Activated naive CD8-positive, alpha-beta T cell treated with anti-CD3 and anti-CD28 coated beads, Interleukin-2, amount 10 ng/mL, durations not matched to agents 7 days and 5 days (primary cell): ENCODE measurements at places on chromosomes 16 and 17. TPM values are rescaled to one million over a fixed set of nuclear protein-coding genes. Genes with fewer than 3 reads are reported as not detected.

- DNase-seq = peak; percentile 2
- no peaks in the 10 kb centered on the region for H3K27me3 ChIP-seq
- peaks cover 22% of the 10 kb centered on the region for H3K36me3 ChIP-seq
These were observed 51.5 kb downstream of the HIC1 start for GRCh38 chr17:2106308-2106955.

DNA sequence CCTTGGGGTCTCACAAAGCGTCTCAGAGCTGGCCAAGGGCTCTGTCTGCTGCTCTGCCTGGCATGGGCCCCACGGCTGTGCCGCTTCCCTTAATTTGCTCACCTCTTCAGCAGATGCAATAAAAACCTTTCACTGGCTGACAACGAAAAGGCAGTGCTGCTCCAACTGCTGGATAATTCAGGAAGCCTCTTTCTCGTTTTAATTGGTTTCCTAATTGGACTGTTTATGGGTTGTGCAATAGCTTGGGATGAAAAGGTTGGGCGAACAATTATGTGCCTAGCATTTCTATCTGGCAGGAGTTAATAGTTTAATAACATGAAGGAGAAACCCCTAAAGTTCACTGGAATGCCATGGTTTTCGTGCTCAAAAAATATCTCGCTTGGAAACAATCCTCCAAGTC is 234.1 kb upstream of the IRX5 start:
- no peaks in the 10 kb centered on the region for H3K36me3 ChIP-seq
- H3K4me3 ChIP-seq = no peak overlapping the region
- no peaks in the 10 kb centered on the region for H3K4me1 ChIP-seq
- no peaks in the 10 kb centered on the region for H3K27me3 ChIP-seq

DNA sequence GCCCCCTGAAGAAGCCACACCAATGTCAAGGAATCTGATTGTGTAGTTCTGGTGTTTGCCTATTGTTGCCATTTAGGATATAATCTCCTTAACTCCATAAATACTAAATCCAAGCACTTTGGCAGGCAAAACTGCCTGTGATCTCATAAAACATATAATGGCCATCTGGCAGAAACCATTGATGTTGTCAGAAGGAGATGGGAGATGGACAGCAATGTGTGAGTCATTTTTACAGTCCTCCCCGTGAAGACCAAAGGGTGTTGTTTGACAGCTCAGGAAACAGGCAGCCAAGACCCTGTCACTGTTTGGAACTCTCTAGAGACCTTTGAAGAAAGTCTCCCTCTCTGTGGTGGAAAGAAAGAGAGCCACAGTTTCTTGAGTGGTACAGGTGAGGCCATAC is 454.1 kb downstream of the HS3ST3B1 start:
- no peak overlapping the region for H3K27ac ChIP-seq
- peaks cover 5% of the 10 kb centered on the region for H3K27me3 ChIP-seq
- H3K4me1 ChIP-seq = peaks cover 5% of the 10 kb centered on the region
- no peak overlapping the region for H3K4me3 ChIP-seq
- DNase-seq = no peak
- no peaks in the 10 kb centered on the region for H3K36me3 ChIP-seq

DNA sequence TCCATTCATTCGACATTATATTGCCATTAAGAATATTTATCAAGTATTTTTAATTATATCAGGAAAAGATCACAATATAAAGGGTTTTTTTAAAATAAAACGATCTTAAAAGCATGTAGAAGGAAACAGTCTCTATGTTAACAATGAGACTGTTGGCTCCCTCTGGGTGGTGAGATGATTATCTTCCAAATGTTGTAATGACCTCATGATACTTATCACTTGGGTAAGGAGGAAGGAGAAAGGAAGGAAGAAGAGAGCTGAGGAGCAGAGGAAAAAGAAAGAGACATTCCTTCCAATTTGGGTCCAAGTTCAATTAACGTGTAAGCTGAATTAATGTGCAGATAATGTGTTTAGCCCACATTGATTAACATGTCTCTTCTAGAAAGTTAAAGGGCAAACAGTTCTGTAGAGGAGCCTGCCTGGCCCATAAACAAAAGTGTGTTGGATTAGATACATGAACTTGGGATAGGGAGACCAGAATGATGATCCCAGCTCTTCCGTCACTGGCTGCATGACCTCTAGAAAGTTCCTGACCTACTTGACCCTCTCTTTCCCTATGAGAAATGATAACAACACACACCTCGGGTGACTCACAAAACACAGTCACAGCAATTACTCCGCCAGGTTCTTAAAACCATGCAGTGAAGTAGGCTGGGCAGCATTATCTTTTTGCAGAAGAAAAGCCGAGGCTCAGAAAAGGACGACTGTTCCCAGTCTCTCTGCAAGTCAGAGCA is 32.0 kb downstream of the PIMREG start:
- H3K36me3 ChIP-seq = no peaks in the 10 kb centered on the region
- peaks cover 2% of the 10 kb centered on the region for H3K4me1 ChIP-seq
- DNase-seq = no peak

DNA sequence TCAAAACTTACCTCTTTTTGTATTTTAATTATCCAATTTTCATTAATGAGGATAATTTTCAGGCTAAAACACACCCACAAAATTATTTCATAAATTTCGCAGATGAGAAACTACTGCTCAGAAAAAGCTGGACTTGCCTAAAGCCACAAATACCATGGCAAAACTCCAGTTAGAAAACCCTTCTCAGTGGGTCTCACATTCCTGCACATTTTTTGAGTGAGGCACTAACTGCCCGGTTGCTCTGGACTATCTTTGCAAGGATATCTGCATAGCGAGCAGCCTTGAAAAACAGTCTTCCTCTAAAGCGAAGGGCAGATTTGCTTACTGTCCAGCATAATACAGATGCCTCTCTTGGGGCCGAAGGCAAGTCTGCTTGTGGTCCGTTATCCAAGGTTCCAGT is 9.8 kb downstream of the MPHOSPH6 start:
- H3K36me3 ChIP-seq = peaks cover 35% of the 10 kb centered on the region
- no peak for DNase-seq
- H3K27ac ChIP-seq = no peak overlapping the region
- no peak overlapping the region for H3K4me3 ChIP-seq
- no peaks in the 10 kb centered on the region for H3K27me3 ChIP-seq
- peaks cover 6% of the 10 kb centered on the region for H3K4me1 ChIP-seq

DNA sequence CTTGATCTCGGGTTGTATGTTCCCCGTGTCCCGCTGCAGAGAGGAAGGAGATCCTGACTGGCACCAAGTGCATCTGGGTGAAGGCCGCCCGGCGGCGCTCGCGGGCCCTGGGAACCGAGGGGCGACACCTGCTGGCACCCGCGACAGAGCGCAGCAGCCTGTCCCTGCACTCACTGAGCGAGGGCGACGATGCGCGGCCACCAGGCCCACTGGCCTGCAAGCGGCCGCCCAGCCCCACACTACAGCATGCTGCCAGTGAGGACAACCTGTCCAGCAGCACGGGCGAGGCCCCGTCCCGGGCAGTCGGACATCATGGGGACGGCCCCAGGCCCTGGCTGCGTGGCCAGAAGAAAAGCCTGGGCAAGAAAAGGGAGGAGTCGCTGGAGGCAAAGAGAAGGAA is 7.5 kb downstream of the BTBD17 start:
- peaks cover 2% of the 10 kb centered on the region for H3K4me1 ChIP-seq

DNA sequence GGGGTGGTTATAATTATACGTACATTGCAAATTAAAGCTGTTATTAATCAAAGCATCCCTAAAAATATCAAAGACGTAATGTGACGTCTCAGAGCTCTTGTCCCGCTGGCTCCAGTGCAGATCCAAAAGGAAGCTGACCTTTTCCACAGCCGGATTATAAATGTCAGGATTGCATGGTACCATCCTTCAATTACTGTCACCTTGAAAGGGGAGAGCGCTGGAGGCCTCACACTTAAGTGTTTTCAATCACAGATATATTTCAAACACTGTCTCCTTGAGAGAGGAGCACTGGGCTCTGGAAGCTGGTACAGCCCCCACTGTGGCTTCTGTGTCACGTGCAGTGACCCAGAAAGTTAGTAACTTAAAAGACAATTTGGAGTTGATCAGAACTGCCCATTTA is 94.2 kb downstream of the AIPL1 start:
- no peak overlapping the region for H3K27ac ChIP-seq
- no peak overlapping the region for H3K4me3 ChIP-seq
- H3K4me1 ChIP-seq = no peaks in the 10 kb centered on the region
- no peaks in the 10 kb centered on the region for H3K36me3 ChIP-seq
- no peak for DNase-seq
- peaks cover 2% of the 10 kb centered on the region for H3K27me3 ChIP-seq

DNA sequence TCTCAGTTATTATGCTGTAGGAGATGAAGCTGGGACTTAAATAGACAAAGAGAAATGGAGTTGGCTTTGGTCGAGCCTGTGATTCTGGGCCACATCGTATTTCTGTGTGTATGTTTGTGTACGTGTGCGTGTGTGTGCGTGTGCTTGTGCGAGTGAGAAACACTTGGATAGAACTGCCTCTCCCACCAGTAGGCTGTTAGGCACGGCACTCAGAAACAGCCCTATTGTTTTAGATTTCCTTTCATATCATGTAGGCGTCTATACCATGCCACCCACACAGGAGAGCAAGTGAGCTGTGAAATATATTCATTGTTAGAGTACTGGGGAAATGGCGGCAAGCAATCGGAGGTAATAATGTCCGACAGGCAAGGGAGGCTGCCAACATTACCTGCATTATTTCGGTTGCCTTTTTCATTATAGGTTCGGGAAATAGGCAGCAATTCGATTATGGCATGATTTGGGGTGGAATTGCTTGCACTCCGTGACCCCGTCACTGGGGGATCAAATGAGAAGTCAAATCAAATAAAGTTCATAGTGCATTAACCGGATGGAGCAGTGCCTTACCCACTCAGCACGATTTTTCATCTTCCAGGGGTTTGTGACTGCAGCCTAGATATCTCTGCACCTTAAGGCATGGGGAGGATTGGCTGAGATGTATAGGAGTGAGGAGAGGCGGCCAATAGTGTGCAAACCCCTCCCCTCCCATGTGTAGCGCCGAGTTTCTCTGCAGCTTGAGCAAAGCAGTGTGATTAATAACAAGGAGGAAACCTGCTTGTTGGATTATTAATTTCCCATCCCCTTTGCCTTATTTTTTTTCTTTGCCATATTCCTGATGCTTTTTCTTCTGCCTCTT is 89.6 kb downstream of the RBFOX1 start:
- H3K27ac ChIP-seq = no peak overlapping the region
- H3K4me1 ChIP-seq = no peaks in the 10 kb centered on the region
- no peaks in the 10 kb centered on the region for H3K27me3 ChIP-seq
- no peak overlapping the region for H3K4me3 ChIP-seq

DNA sequence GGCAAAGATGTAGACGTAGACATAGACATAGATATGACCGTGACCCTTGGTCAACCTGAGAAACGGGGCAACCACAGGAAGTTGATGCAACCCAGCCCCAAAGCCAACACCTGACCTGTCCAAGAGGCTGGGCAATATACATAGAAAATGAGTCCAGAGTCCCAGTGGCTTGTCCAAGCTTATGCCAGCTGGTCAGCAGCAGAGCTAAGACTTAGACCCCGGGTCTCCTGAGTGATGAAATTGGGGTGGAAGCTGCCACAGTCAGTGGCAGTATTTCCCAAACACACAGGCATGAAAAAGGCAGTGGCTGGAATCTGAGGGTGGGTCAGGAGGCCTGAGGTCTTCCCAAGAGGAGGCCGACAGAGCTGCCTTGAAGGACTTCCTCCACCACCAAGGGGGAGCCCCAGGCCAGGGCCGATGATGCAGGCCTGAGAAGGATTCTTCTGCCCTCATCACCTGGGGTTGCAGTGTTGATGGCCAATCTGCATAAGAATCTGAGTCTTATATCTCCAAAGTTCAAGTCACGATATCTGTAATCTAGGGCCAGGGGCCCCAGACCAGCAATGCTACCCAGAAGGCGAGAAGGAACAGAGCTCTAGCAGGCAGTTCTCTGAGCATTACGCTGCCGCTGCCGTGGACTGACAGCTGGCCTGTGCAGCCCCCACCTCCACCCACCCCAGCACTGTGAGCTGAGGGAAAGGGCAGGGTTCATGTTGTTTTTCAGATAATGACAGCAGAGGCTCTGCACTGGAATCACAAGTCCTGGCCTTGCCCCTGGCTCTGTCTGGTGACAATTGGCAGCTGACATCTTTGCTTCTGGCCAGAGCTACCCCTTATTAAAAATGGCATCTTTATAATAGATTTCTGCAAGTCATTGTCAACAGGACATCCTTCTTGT is 72.7 kb downstream of the GNAO1 start:
- no peak overlapping the region for H3K27ac ChIP-seq
- no peak for DNase-seq
- no peaks in the 10 kb centered on the region for H3K36me3 ChIP-seq

DNA sequence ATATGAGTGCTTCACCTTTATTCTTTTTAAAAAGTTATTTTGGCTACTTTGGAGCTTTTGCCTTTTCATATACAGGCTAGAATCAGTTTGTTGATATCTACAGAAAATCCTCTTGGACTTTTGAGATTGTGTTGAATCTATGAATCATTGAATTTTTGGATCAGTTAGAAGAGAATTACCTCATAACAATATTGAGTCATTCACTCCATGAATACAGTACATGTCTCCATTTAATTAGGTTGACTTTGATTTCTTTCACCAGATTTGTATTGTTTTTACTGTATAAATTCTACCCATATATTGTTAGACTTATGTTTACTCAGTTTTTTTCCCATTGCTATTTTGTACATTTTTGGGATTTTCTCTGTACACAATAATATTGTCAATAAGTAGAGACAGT is 54.4 kb downstream of the TAOK1 start:
- H3K4me1 ChIP-seq = peaks cover 14% of the 10 kb centered on the region
- no peak overlapping the region for H3K27ac ChIP-seq
- no peak for DNase-seq
- no peaks in the 10 kb centered on the region for H3K27me3 ChIP-seq

DNA sequence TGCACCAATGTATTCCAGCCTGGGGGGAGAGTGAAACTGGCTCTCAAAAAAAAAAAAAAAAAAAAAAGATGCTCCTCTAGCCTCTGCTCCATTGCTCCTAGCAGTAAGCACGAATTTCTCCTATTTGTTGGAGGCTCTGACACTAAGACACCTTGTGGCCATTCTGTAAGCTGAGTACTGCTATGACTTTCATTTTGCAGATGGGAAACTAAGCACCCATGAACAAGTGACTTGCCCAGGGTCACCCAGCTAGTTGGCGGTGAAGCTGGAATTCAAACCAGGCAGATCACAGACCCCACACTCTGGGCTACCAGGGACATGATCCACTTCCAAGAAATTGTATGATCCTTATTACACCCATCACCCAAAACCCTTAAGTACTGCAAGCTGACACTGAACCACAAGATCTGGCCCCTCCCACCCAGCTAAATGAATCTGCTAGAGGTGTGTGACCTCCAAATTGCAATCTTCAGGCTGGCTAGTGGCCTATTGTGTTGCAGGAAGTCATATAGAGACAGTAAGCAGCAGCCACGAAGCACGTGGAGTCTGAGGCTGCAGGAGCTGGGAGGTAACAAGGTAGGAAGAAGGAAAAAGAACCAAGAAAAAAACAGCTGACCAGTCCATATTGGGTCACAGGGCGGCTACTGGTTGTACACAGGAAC is 209.4 kb downstream of the XYLT1 start:
- DNase-seq = no peak
- peaks cover 37% of the 10 kb centered on the region for H3K4me1 ChIP-seq
- H3K27ac ChIP-seq = peak overlapping the region; percentile 80
- H3K4me3 ChIP-seq = peak overlapping the region; percentile 24
- H3K27me3 ChIP-seq = no peaks in the 10 kb centered on the region

ZNF232 gene
- total RNA-seq = 9.4 TPM

TMC7 gene
- total RNA-seq = not detected

UMOD gene
- not detected for total RNA-seq
